Amygdala (tissue), 56 donors: ENCODE measurements at places on chromosomes 4 and X.

GRCh38 chr4:103934178-103934789, 214.5 kb upstream of the TACR3 start:
- no peak for DNase-seq

- no peak for DNase-seq
Observed at GRCh38 chr4:121900132-121900983, 30.1 kb upstream of the BBS7 start.

- no peak for DNase-seq
Observed at GRCh38 chrX:153400146-153401132, 711 bp downstream of the PNMA6E start.

GRCh38 chr4:95537191-95537590, 11.6 kb downstream of the UNC5C start:
- DNase-seq, result no peak

- no peak for DNase-seq
Observed at GRCh38 chr4:38268837-38269236, 308.6 kb downstream of the PTTG2 start.

GRCh38 chr4:76673362-76673761, 224.6 kb downstream of the SOWAHB start:
- DNase-seq, result no peak

- no peak for DNase-seq
Observed at GRCh38 chr4:98997166-98997565, 1.6 kb downstream of the METAP1 start.

- peak; percentile 14 for DNase-seq
Observed at GRCh38 chrX:84187533-84188319, at the start of gene RPS6KA6. Gene RPS6KA6, minus strand, starts transcription at chrX:84188199. Its CDS starts 300 bp downstream, at chrX:84187899.

DNA sequence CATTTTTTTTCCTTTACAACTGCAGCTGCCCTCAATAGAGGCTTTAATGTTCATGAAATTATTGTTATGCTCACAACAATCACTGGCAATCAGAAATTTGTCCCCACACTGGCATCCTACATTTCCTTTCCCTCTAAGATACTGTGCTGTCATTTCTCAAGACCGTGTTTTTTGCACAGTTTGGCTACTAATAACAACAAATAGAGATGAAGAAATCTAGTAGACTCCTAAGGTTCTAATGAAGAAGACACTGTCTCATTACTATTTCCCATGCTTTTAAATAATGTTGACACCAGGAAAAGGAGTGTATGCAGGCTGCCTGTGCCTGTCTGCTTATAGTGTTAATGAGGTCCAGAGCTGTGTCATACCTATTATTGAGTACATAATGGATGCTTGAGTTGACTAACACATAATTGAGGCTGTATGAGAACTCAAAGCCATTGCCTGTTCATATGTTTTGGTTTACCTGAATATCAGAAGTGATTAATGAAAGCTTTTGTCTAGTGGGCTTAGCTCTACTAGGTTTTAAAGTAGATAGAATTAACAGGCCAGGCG, 1.5 kb upstream of the EIF4E start:
- DNase-seq, result no peak
